ENCODE measurements at places on chromosomes 3 and 15.
A peak's percentile ranks its signal among the peaks of the same experiment; 100 is the strongest.

- no peak for DNase-seq
Observed at GRCh38 chr15:36177590-36178302, 401.7 kb upstream of the CDIN1 start.

GRCh38 chr3:103052236-103052830 is 617.5 kb downstream of the ZPLD1 start:
- DNase-seq: no peak

- DNase-seq: no peak
Observed at GRCh38 chr15:82537351-82537908, 2.8 kb downstream of the RPS17 start.

DNA sequence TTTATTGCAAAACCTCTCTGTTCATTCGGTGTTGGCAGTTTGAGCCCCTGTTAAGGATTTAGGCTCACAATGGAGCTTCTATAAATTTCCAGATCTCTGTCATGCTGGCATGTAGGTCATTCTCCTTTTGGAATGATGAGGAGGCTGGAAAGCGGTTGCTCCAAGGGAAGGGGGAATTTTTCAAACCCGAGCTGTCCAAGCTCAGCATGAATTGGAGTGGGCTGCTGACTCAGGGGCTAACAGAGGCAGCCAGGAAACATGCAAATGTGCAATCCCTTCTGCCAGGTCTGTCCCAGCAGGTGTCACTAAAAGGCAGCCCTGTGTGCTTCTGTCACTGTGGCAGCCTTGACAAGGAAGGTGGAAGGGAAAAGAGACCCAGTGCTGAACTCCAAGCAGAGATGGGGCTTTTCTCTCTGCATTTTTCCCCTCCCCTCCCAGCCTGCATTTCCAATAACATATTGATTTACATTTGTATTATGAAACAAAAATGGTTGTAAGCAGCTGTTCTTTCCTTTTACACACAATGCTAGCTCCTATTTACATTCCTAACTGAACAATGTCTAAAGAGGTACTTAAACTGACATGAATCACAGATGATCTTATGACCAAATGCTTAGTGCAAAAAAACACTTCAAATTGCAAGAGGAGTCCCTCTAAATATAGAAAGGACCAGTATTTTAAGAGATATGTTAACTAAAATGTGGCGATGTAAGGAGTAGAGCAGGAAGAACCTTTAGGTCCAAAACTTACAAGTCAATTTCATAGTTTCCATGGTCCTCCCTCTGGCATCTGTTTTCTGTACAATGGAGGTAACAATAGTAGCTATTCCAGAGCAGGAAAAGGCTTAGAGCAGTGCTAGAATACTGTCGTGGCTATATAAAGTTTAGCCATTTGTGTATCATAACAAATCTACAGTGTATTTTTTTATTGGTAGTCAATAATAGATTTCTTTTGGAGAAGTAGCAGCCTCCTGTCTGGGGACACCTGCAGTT is 84.5 kb upstream of the ATP10A start:
- no peak for DNase-seq

DNA sequence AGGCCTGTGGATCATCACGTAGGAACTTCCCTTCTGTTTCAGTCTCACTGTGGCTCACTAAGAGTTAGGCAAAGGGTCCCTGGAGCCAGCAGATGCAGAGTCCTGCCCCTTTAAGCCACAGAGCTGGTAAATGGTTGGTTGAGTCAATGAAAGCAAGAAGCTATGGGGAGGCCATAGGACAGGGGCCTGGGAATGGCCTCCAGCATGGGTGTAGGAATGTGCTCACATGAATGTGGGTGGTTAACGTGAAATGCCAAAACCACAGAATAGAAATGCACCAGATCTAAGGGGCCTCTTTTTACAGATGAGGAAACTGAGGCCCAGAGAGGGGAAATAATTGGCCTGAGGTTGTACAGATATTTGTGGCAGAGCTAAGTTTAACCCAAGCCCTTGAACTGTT is 150.3 kb downstream of the TLE3 start:
- no peak for DNase-seq

DNA sequence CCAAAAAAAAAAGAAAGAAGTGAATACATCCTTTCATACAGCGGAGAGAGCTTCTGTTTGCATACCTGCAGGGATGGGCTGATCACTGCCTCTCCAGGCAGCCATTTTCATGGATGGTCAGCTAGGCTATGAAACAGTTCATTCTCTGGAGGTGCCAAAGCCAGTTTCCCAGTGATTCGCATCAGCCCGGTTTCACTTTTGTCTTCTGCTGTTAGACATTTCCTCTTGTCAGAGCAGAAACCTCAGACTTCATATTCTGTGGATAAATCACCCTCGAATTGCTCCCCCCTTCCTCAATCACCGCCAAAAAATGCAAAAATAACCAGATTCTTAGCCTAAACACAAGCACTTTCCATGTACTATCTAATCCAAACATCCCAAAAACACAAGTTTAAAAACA is 225.6 kb downstream of the ADAMTS9 start:
- no peak for DNase-seq

DNA sequence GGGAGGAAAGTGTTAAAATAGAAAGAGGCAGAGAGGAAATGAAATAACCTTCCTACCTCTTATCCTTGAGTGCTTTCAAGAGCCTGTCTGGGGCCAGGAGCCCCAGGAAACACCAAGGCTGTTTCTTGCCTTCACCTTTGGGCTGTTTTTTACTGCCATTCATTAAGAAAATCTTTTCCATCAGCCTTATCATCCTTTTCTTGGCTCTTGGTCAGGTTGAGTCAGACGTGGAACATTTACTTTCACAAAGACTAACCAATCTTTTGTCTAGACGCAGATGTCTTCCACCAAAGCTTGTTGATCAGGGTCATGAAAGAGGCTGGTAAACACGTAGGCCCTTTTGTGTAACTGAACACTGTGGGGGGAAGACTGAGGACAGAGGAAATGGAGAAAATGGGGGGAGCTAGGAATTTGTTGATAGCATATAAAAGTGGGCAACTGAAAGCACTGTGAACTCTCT is 151.0 kb upstream of the THBS1 start:
- no peak for DNase-seq

GRCh38 chr3:54619531-54619930 is 308.3 kb downstream of the LRTM1 start:
- DNase-seq: no peak

GRCh38 chr15:100055821-100056220 is 286.0 kb downstream of the ADAMTS17 start:
- no peak for DNase-seq

DNA sequence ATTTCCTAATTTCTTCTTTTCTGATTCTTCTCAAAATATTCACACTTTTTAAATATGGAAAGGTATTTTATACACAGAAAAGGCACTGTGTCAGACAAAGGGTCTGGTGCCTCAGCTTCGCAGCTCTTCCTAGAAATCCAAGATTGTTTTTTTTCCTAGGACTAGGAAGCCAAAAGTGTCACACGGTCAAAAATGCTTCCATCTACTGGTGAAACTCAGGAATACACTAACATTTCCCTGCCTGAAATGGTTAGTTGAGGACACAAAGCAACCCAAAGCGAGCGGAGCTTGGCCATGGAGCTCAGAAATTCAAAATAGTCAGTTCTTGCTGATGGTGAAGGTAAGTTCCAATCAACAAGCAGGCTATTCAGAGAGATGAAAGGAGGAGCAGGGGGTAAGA is 426.5 kb upstream of the RASGRP1 start:
- DNase-seq: no peak

DNA sequence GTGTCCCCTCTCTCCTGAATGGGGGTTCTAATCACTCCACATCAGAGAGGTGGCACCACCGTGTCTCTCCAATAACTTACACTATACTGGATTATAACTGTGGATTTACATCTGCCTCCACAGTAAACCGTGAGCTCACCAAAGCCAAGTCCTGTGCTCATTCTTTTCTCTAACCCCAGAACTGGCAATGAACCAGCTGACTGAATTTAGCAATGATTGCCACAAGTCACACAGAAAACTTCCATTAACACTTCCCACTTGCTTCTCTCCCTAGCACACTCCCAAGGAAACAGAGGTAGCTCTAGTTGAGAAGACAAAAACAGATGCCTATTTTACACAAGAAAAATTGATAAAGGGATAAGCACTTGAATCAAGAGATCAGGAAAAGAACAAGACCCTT is 361.3 kb downstream of the ULK4 start:
- DNase-seq: no peak

DNA sequence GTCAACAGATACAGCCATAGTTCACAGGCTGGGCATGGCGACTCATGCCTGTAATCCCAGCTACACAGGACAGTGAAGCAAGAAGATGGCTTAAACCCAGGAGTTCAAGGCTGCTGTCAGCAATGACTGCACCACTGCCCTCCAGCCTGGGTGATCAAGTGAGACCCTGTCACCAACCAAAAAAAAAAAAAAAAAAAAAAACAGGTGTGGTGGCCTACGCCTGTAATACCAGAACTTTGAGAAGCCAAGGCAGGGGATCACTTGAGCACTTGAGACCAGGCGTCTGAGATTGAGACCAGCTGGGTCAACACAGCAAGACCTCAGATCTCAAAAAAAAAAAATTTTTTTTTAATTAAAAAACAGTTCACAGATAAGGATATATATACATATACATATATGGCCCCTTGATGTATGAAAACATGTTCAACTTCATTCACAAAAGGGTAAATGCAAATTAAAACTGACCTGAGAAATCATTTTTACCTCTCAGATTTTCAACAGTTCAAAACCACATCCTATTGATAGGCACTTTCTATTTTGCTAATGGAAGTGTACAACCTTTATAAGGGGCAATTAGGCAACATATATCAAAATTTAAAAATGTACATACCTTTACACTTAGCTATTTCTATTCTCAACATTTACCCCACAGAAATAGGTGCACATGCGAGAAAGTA is 51.1 kb downstream of the OSBPL10 start:
- DNase-seq: no peak

DNA sequence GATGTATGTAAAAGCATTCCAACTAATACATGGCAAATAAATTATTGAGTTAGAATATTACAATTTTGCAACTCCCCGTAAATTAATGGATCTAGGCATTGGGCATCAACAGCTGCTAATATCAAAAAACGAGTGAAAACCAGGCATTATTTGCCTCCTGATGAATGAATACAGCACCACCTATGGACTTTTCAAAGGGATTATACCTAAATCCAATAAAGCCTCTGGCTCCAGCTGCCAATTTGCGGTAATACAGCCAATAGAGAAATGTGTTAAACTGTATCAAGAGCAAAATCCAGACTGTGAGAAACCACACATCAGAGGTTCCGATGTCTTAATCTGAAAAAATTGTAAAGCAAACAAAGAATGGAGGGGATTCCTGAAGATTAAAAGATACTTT is 16.3 kb upstream of the A4GNT start:
- no peak for DNase-seq

DNA sequence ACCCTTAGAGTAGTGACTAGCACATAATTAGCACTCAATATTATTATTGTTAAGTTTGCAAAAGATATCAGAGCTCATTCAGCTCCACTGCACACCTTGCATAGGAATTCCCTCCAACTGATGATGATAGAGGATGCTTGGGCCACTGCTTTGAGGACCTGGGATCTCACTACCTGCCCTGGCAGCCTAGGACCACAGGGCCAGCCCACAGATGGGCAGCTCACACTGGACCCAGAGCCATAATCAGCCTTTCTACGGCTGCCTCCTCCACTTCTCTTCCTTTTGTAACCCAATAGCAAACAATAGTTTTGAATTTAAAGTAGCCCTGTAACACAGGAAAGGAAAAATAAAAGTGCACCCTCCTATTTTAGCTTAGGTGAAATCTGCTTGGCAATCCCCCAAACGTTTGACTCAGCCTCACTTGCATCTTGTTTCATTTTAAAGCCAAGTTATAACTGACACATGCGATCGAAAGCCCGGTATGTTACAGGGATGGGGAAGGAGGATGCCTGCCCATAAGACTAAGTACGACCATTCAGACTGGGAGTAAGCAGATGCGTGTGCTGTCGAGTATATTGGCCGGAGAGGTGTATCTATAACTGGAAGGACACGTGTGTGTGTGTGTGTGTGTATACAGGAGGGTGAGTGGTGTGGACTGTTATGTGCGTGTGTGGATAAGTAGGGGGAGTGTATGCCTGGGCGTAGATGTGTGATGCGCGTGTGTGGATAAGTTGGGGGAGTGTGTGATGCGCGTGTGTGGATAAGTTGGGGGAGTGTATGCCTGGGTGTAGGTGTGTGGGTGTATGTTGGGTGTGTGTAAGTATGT is 65.9 kb downstream of the CPN2 start:
- no peak for DNase-seq

DNA sequence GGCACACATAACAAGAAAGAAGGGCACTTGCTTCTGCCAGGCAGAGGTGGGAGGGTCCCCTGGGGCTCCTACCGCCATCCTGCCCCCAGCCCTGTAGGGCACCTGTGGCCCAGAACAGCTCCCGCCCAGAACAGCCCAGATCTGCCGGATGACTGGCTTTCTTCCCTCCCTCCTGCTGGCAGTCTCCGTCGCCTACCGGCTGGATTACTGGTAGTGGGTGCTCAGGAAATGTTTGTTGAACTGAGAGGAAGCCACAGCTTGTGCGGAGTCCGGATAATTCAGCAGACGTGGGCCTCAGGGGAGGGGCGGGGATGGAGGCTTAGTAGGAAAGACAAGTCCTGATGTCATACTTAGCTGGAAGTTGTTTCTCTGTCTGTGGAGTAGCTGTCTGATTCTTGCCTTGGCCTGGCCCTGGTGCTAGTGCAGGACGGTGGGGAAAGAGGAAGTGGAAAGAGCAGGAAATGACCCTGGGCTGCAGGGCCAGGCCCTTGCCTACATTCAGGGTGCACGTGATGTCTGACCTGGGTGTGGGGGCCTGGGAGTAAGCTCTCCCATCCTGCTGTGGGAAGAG is 6.7 kb downstream of the CCDC9B start:
- no peak for DNase-seq

DNA sequence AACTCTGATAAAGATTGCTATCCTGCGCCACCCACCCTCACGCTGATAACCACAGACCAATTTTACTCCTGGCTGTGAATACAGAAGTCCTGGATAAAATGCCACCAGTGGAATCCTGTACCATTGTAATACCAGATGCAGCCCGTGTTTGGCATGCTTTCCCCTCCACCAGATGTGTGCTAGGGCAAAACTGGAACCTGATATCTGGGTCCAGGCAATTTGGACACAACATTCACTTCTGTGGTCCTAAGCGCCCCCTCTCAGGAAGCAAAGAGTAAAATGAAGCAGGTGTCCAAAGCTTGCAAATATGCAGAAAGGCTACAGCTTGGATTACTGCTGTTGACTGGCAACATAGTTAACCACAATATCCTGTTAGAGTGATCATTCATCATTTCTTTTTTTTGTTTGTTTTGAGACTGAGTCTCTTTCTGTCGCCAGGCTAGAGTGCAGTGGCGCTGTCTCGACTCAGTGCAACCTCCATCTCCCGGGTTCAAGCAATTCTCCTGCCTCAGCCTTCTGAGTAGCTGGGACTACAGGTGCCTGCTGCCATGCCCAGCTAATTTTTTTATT is 32.8 kb downstream of the LOXL1 start:
- DNase-seq: peak; percentile 55

- no peak for DNase-seq
Observed at GRCh38 chr3:58585994-58586393, 8.8 kb upstream of the FAM107A start.

GRCh38 chr3:25708036-25708435 is 43.3 kb upstream of the TOP2B start:
- DNase-seq: no peak
